ENCODE measurements at places on chromosomes 1 and 21. TPM values are rescaled to one million over a fixed set of nuclear protein-coding genes. Genes with fewer than 3 reads are reported as not detected.
A peak's percentile ranks its signal among the peaks of the same experiment; 100 is the strongest.

- DNase-seq = no peak
Observed at GRCh38 chr1:201779351-201779880, 49.5 kb upstream of the IPO9 start.

- no peak for DNase-seq
Observed at GRCh38 chr1:207519505-207520399, 23.8 kb downstream of the CR1 start.

DNA sequence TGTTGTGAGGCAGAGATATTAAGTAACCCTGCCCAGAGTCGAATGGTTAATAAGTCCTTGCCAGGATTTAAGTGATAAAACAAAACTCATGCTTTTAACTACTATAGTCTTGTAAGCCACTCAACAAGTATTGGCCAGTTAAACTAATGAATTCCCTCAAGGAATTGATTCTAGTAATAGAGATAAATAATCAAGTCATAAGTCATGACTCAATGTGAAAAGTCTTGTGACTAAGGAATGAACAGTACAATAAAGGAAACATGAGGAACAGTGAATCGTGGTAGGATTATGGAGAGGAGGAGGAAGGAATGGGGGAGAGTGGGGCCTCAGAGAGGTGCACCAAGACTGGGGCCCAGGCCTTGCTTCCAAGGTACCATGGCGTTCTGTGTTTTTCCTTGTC, 104.7 kb downstream of the FGGY start:
- DNase-seq = no peak

DNA sequence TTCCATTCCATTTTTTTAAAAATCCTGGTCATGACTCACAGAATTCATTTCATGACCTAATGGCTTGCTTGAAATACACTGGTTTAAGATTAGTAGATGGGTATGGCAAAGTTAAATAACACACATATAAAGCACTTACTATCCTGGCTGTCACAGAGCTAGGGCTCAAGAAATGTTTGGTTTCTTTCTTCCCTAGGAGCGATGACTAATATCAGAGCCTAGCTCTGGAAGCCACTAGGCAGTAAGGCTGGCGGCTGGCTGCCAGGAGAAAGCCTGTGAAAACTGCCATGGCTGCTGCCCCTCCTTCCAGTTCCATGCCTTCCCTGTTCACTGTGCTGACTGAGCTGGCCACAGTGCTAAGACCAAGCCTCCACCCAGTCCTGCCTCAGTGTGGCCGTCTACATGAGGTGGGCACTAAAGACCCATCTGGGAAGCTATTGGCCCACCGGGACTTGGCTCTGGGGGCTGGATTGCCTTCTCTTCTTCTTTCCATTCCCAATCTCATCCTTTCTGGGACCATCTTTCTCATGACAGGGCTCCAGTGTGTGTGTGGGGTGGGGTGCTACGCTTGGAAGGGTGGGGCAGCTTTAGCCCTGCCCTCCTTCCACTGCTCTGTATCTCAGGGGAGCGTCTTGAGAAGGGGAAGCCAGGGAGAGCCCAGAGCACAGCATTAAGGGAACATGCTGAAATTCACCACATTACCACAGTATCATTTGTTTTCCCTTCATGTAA, 10.8 kb upstream of the ASCL5 start:
- no peak for DNase-seq

DNA sequence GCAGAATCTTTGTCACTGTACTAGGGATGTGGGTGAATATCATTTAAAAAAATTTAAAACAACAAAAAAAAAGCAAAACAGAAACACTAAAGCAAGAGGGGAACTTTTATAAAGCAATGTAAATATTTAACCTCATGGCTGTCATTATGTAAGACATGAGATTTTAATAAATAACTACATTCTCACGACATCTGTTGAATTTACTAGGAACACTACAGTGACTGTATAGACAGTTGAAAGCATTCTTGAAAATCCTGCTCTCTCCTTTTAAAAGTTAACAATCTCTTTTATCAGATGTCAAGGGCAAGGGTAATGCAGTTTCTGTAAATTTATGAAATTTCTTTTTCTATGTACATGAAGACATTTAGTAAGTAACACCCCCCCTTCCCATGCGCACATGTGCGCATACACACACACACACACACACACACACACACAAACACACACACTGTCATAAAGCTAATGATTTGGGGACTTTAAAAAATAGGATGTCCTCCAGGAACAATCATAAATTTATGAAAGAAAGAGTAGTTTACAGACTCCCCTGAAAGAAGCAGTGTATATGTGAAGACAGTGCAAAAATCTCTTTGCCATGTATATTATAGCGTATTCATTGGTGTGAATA, 51.7 kb downstream of the PROX1 start:
- no peak for DNase-seq

- peak; percentile 67 for DNase-seq
Observed at GRCh38 chr1:22416555-22417454, 34.8 kb upstream of the ZBTB40 start.

- DNase-seq = no peak
Observed at GRCh38 chr1:21344750-21345443, 54.6 kb upstream of the ECE1 start.

DNA sequence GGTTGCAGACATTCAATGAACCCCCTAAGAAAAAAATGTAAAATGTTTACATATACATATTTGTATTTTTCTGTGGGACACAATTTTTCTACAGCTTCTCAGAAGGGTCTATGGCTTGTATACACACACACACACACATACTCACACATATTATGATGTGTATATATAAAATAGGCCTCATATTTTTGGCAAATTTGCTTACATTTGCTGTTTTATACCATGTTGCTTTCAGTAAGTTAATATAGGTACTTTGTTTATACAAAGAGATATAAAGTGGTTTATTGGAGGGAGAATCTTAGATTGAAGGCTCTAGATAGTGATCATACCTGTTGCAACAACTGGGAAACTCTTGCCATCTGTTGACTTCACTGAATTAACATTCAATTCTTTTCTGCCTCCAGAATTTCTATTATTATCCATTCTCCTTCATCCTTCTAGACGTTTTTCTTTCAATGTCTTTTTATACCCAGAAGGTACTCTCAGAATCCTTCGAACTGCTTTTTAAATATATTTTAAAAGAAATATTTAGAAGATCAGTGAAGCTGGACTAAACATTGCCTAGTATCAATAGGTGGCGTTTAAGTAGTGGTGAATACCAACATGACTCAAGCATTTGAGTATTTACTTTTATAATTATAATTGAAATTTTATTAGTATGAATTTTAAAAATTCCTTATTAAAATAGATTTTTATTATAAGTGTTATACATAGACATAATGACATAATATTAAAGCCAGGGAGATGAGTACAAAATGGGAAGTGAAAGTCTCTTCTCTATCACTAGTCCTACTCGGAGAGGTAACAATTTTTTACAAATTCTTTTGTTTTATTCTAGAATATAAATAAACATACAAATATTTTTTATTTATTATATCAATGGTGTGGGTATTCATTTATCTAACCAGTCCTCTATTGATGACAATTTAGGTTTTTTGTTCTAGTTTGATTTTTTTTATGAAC, 10.2 kb downstream of the CD55 start:
- DNase-seq = no peak

- no peak for DNase-seq
Observed at GRCh38 chr21:32448803-32449594, 36.5 kb downstream of the EVA1C start.

- no peak for DNase-seq
Observed at GRCh38 chr1:145874646-145875045, 11.0 kb downstream of the ANKRD35 start.

DNA sequence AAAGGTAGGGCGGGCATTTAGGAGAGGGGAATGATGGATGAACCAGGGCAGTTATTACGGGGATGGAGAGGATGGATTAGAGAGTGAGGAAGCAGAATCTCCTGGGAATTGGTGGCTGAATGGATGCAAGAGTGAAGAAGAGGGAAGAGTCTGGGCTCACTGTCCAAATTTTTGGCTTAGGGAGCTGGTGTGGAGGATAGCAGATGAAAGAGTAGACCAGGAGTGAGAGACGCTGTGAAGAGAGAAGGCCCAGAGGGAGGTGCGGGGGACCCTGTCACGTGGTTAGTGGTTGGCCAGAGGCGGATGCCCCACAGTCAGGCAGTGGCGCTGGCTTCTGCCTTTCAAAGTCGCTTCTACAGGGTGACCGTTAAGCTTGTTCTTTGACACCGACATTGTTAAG, 78.4 kb downstream of the PEX14 start:
- no peak for DNase-seq

GRCh38 chr1:18805150-18805879, 54.1 kb downstream of the TAS1R2 start:
- DNase-seq = no peak

DNA sequence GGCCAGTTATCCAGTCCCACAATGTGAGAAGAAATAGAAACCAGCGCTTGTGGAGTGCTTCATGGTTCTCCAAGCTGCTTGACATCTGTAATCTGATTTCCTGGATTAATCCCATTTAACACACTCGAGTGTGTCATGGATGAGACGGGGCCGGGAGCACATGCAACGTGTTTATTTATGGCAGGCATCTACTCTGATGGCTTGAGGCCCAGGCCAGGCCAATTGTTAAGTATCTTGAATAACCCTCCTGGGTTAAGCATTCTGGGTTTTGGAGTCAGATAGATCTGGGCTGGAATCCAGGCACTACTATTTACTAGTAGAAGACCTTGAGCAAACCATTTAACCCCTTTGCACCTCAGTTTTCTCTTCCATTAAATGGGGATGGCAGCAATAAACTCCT, 37.5 kb upstream of the LAPTM5 start:
- DNase-seq = no peak

GRCh38 chr1:18945401-18945849, 11.1 kb downstream of the IFFO2 start:
- no peak for DNase-seq

DNA sequence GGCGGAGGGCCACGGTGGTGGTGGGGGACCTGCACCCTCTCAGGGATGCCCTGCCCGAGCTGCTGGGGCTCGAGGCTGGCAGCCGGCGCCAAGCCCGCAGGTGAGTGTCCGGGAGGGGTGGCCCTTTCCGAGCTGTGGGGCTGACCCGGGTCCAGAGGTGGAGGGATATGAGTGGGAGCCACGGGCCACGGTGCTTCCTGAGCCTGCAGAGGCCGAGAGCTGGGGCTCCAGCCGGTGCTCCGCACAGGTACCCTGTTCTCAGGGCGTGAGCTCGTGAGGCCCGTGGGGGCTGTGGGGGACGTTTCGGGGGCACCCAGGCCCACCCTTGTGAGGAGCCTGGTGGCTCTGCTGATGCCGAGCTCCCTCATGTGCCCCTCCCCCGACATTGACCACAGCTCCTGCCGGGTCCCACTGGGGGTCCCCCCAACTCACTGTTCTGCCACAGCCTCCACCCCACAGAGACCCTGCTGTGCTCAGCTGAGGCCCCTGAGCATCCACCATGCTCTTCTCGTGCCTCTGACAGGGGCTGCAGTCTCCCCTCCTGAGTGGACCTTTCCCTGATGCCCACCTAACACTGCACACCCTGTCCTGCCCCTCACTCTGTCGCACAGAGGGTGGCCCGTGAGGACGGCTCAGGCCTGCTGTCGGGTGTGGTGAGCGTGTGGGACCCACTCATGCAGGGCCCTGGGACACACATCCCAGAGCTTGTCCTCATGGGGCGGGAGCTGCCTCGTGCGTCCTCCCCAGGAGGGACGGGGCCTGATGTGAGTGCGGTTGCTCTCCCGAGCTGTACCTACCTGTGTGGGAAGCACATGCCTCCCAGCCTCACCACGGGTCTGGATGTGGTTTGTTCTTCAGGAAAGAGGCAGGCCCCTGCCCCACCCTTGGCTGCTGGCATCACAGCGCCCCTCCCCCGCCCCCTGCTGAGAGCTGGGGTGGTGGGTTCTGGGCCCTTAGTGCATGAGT, 27.5 kb downstream of the SLX9 start:
- no peak for DNase-seq

GRCh38 chr1:209390764-209391163, 192.8 kb upstream of the CAMK1G start:
- no peak for DNase-seq

DNA sequence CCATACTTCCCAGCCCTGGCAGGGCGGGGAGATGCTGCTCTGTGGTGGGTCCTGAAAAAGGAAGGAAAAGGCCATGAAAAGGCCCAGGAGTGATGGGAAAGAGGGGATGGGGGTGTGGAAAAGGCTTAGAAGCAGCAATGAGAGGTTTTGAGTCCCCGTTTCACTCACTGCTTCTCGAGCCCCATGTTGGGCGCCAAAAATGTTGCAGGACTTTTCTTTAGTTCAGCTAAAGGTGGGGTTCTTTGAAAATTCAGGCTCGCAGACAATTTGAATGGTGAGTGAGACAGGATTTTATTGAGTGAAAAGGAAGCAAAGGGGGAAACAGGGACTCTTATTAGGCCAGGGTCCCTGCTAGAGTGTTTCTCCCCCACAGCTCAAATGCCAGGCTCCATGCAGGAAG, 93.1 kb downstream of the MRPS6 start:
- DNase-seq = no peak

GRCh38 chr1:172378109-172378760, 42.2 kb upstream of the C1orf105 start:
- DNase-seq = no peak

GRCh38 chr1:32353431-32353830, 8.9 kb downstream of the FAM229A start:
- DNase-seq = no peak

DNA sequence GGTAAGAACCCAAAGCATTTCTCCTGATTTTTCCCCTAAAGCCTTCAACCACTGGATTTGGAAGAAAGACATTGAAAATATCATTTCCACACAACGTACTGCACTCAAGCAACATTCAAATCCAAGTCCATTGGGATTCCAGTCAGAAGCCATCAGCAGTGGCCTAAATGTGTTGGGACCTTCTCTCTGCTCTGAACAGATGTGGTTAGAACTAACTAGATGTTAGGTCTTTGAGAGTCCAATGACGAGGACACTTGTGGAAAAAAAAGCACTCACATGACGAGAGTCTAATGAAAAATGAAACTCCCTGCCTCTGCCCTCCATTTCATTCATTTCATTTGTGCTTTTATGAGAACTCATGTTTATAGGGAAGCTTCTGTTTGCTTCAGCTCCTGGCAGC, 382.3 kb downstream of the SIPA1L2 start:
- DNase-seq = no peak

- DNase-seq = no peak
Observed at GRCh38 chr1:168991667-168992475, 114.6 kb upstream of the ATP1B1 start.

- DNase-seq = no peak
Observed at GRCh38 chr1:212816567-212817278, 25.0 kb downstream of the TATDN3 start.

The TMEM52 gene
- not detected for total RNA-seq

The SOX13 gene
- 3.2 TPM for total RNA-seq

The WRAP73 gene
- 33.7 TPM for total RNA-seq

The PADI3 gene
- total RNA-seq = not detected

The FMOD gene
- total RNA-seq = 0.13 TPM

The AGPAT3 gene
- 69.6 TPM for total RNA-seq

The STUM gene
- not detected for total RNA-seq

The RNF186 gene
- total RNA-seq = not detected

The WASF2 gene
- 161 TPM for total RNA-seq

The GORAB gene
- total RNA-seq = 15.5 TPM

The RBM11 gene
- total RNA-seq = 16.8 TPM

The CFHR5 gene
- total RNA-seq = not detected

The PEAR1 gene
- total RNA-seq = 0.09 TPM

The ABCG1 gene
- total RNA-seq = 6.2 TPM

Data from T-cell (primary cell).